ENCODE measurements at places on chromosomes 7 and 10.

- DNase-seq: no peak
Measured at GRCh38 chr7:5543361-5543760, 119.7 kb upstream of the TNRC18 start.

GRCh38 chr7:880450-880849 lies 4.1 kb downstream of the GET4 start:
- DNase-seq: no peak

GRCh38 chr7:47669178-47669891 lies 87.4 kb upstream of the TNS3 start:
- DNase-seq: no peak

- DNase-seq: no peak
Measured at GRCh38 chr10:28959850-28960501, 282.7 kb downstream of the BAMBI start.

DNA sequence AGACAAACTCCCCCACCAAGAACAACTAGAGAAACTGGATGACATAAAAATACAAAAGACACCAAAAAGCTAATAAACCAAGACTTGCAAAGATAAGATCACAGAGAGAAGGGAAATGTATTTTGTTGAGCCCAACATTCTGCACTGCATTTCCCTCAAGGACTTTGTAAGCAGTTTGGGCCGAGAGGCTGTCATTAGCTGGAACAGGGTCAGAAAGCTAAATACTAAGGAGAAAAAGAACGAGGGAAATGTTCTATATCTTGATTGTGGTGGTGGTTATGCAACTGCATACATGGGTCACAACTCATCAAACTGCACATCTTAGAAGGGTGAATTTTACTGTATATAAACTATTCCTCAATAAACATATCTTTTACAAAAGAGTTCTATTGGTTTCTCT lies 315.0 kb downstream of the IPMK start:
- DNase-seq: no peak

DNA sequence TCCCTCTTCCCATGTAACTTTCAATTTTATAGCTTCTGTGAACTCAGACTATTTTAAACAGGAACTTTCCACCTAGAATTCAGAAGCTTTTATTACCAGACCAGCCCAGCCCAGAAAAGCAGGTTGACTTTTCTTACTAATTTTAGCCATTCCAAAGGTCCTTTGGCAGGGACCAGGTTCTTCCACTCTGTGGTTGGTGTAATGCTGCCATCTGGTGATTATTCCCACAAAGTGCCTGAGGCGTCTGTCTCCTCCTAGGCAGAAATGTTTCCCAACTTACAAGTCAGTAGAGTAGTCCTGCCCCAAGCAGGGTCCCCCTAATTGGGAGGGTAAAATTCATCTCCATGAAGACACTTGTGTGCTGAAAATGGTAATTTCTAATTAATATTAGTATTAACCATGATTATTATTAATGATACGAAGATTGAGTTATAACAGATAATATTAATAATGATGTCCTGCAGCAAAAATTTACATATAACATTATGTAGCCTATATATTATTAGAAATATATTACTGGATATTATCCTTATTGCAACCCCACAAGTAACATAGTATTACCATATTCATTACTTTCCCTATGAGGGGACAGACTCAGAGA lies 53.0 kb upstream of the PPP1R17 start:
- no peak for DNase-seq

GRCh38 chr7:153036396-153037063 lies 277.0 kb downstream of the ACTR3B start:
- no peak for DNase-seq

DNA sequence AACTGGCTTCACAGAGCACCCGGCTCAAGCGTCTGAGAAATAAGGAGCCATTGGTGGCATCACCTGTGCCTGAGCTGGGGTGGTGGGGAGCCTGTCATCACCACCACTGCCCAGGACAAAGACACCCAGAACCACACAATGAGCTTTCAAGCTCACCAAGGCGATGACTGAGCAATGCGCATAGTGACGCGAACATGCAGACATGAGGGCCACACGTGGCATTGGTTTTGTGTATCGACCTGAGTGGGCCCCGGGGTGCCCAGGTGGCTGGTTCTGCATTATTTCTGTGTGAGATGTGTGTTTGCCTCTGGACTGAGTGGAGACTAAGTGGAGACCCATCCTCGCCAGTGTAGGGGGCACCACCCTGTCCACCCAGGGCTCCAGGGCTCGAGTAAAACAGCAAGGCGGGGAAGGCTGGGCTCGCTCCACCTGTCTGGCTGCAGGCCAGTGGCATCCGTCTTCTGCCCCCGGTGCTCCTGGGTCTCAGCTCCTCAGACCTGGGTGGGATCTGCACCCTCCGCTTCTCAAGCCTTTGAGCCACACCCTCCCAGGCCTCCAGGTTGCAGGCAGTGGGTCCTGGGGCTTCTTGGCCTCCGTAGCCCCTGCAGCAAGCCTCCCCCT lies 92.6 kb downstream of the DIP2C start:
- DNase-seq: no peak

- no peak for DNase-seq
Measured at GRCh38 chr7:130929896-130930659, 196.1 kb upstream of the KLF14 start.

- DNase-seq: no peak
Measured at GRCh38 chr10:97128039-97128492, 57.7 kb downstream of the SLIT1 start.

- no peak for DNase-seq
Measured at GRCh38 chr7:157568106-157568769, 231.4 kb downstream of the DNAJB6 start.

DNA sequence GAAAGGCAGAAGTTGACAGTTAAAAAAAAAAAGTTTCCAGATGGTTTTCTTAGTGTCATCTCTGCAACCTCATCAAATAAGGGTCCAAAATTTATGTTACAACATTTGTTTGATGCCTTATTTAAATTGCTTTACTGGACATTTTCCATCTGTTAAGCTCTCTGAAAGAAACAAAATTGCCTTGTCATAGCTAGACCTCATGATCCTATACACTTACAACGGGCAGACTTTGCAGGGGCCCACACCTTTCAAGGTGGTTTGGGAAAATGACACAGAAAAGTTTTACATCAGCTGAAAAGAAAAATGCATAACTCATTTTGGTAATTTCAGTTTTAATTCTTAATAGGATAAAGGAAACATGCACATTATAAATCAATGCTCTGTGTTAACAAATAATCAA lies 1.4 kb upstream of the TES start:
- no peak for DNase-seq

- DNase-seq: no peak
Measured at GRCh38 chr7:32068411-32069101, 1.7 kb downstream of the PDE1C start.

- DNase-seq: no peak
Measured at GRCh38 chr7:129843365-129843898, 109.3 kb downstream of the UBE2H start.

DNA sequence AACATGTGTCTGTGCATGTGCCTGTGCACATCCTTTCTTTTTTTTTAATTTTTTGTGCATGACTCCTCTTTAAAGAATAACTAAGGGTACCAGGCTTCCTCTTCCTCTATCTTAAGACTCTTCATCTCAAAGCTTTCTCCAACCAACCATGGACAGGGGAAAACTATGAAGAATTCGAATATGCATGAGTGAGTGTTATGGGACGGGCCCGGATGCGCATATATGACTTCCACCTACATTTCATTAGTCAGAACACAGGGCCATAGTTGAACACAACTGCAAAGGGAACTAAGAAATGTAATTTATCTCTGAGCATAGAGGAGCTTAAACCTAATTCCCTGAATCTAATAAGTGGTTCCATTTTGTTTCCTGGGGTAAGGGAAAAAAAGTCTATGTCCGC lies 270.3 kb upstream of the SORCS1 start:
- DNase-seq: no peak

- DNase-seq: no peak
Measured at GRCh38 chr7:50369143-50370026, 64.9 kb downstream of the IKZF1 start.

DNA sequence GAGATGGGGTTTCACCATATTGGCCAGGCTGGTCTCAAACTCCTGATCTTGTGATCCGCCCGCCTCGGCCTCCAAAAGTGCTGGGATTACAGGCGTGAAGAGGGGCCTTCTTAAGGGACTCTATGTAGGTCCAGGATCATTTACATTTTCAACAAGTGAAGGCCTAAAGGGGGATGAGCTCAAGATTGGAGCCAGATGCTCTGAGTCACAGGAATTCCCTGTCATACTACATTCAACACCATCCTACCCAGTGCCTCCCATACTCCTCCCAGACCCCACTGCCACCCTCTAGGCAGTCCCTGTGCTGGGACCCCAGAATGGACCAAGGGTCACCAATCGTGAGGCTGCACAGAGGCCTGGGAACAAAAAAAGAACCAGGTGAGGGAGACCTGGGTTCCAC lies 29.9 kb downstream of the CYTH3 start:
- DNase-seq: no peak

- DNase-seq: peak; percentile 27
Measured at GRCh38 chr7:71131256-71132126, 453 bp upstream of the GALNT17 start.

DNA sequence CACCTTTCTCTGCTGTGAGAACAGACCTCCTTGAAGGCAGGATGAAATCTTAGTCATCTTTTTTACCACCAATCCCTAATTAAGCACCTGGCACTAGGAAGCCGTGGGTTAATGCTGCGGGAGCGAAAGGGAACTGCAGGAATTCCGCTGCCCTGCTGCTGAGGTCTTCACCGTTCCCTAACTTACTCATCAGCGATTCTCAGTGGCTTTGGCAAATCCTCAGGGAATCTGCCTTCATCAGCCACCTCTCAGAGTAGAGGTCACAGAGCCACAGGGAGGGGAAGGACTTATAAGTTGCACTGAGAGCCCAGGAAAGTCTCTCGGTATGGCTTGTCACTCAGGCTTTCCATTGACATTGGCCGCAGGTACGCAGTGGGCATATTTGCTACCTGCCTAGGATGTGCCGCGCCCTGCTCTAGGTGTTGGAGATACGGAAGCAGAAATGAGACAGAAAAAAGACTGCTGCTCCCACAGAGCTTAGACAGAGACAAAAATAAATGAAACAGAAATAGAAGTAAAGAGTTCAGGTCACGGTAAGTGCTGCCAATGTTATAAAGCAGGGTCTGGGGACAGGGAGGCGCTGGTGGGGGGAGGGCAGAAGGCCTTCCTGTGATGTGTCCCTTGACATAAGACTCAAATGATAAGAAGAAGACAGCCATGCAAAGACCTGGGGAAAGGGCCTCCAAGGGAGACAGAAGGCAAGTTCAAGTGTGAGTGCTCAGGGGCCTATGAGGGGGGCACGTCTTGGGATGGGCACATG lies 72.6 kb upstream of the OPALIN start:
- no peak for DNase-seq
